ENCODE measurements at places on chromosomes 2 and 18. TPM values are rescaled to one million over a fixed set of nuclear protein-coding genes. Genes with fewer than 3 reads are reported as not detected.

MAPK4 gene
- not detected for polyA plus RNA-seq

RNASEH1 gene
- polyA plus RNA-seq = 23.7 TPM

SOX11 gene
- 2.8 TPM for polyA plus RNA-seq

- no peak for DNase-seq
These were observed 11.9 kb downstream of the ADCYAP1 start for GRCh38 chr18:916562-916961.

GRCh38 chr2:110104025-110104771, 11.4 kb downstream of the MALL start:
- no peak for DNase-seq

- DNase-seq = no peak
These were observed 50.7 kb downstream of the FMNL2 start for GRCh38 chr2:152385650-152386049.

DNA sequence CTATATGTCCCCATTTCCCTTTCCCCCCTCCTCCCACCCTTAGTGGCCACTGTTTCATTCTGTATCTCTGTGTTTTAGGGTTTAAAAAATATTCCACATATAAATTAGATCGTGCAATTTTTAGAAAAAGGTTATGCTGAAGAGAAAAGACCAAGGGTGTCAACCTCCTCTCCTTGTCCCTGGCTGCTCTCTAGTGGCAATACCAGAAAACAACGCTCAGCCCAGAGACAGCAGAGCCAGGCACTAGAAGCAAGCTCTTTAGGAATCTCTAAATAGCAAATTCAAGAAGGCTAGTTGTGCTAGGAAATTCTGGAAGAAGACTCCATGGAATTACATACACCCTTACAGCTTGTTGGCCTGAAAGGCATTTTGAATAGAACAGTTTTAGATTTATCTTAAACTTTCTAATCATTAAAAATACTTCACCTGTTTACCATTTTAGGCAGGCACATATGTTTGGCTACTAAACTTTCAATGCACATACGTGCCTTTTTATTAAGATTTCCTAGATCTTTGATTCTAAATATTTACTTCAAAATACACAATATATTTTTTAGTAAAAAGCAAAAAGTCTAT, 35.1 kb upstream of the RASGRP3 start:
- DNase-seq = no peak

DNA sequence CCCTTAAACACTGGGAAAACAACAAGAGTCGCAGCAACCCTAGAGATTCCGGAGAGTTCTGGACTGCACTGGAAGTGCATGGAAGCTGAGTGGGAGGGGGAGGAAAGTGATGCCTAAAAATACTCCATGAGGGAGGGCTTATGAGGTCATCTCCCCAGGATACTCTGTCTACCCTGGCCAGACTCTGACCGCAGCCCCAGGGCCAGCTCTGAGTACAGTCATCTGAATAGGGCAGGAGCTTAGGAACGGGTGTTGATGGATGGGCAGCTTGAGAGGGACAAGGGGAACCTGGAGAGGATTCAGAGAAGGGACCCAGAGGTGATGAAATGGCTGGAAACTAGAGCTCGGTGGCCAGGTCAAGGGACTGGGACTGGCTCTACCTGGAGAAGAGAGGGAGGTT, 79.3 kb upstream of the IGFBP5 start:
- peak; percentile 63 for DNase-seq

DNA sequence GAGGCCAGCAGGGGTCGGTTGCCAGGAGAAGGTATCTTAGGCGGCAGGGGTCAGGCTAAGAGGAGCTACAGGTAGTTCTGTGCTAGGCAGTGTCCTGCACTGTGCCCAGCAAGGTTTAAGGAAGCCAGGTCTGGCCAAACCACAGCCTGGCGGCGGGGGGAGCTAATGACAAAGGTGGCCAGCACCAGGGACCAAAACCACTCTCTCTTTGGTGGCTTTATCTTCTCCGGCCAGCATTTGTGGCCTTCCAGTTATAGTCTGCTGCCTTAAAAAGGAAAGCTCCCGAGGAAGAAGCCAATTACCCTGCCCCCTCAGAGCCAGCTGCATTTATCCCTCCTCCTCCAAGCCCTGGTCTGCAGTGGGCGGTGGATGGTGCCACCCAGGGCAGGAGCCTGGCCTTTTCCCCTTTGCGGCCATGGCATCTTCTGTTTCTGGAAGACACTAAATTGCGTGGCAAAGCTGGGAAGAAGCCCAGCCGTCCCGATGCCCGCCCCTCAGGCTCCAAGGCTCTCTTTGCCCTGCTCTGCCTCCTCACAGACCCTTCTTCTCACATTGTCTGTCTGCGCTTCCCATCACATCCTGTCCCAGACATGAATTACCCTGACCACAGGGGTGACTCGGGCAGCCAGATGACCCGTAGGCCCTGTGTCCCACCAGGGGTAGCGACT, 94.6 kb downstream of the EN1 start:
- no peak for DNase-seq
